DMS79 treated with DMSO at 0.1 percent for 48 hours (cell line): ENCODE measurements at places on chromosomes 1 and 21.
A peak's percentile ranks its signal among the peaks of the same experiment; 100 is the strongest.

DNA sequence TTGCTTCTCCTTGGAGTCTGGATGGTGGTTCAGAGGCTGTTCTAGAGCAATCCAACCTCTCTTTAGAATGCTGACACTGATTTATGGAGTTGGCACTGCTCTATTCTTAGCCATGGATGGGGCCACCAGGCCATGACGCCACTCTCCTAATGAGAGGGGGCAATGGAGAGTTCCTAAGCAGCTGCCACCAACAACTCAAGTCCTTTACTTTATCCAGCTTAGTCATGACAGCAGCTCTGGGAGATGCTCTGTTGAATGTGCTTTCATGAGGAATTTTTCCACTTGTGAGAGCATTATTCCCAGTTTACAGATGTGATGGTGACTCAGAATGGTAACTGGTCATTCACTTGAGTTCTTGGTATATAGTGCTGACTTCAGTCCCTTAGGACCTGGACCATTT is 366.3 kb downstream of the HHAT start:
- no peak for DNase-seq

DNA sequence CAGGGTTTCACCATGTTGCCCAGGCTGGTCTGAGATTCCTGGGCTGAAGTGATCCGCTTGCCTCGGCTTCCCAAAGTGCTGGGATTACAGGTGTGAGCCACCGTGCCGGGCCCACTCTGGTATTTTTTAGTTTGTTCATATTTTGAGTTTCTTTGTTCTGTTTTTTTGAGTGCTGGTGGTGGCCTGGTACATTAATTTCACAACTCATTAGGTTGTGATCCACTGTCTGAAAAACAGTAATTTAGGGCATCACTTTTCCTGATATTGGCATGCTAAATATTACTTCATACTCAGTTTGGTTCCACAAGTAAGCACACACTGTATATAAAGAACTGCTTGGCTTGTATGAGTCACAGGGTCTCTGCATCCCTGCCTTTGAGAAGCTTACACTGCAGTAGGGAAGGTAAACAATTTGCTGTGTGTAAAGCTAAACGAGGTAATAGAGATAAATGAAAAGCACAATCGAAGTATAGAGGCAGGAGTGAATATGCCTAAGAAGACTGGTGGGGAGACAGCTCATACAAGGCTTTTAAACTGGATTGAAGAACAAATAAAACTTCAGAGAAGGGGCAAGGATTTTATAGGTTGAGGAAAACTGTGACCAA is 7.7 kb downstream of the SNX27 start:
- no peak for DNase-seq

DNA sequence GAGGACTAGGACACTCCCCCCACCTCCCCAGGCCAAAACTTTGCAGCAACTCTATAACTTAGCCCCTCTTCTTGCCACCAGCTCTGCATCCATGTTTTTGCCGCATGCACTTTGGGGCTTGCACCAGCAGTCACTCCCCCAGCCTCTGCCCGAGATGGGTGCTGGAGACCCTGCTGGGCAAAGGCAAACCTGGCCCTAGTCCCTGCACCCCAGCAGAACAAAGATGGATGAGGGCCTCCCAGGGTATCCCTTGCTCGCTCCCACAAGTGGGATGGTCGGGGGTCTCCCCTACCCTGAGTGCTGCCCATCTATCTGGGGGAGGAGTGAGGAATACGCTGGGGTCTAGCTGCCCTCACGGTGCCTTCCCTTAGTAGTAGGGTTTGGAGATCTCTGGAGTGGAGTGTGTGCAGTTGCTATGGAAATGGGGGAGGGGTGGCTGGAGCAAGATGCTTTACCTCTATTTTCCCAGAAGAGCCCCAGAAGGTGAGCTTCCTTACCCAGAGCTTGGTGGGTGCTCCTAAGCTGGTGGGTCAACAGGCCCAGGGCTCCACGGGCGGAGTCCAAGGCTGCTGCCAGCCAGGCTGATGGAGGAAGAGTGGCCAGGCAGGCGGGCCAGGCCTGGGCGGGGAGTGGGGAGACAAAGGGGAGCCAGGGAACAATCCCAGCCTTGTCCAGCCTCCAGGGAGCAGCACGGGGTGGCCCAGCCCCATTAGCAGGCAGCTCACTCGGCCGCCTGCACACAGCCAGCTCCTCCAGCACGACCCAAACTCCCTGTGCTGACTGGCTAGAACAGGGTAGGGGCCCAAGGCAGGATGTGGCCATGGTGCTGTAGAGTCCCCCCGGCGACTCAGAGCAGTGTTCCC is at the start of gene PAQR6:
TSS of gene PAQR6 (minus strand) at position 597 of the 863 bp plus-strand sequence. CDS start 1,325 bp downstream, outside the sequence.
- no peak for DNase-seq

DNA sequence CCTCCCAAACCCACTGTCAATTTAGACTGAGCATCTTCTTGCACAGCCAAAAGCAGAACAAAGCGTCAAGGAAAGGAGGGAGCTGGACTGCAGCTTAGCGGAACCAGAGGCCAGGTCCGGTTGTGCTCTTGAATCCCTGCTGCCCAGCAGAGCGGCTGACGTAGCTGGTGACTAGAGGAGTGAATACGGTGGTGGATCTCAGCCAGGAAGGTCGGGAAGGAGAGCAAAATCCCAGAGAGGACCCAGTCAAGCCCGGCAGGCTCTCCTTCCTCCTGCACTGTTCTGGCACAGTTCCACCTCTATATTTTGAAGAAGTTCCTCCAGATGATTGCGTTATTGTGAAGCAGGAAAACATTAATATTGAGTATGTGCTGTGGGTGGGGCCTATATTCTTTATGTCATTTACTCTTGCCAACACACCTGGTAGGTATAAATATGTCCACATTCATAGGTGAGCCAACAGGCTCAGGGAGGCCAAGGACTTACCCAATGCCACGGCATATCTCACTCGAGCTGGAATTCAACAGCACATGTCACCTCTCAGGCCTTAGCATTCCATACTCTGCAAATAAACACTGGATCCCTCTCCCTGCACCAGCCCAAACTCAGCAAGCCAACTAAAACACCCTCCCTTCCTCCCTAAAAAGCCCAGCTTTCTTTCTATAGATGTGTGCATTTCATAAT is 23.6 kb upstream of the ABCB10 start:
- peak; percentile 70 for DNase-seq

- no peak for DNase-seq
Observed at GRCh38 chr1:183139281-183139942, 46.7 kb upstream of the LAMC2 start.

DNA sequence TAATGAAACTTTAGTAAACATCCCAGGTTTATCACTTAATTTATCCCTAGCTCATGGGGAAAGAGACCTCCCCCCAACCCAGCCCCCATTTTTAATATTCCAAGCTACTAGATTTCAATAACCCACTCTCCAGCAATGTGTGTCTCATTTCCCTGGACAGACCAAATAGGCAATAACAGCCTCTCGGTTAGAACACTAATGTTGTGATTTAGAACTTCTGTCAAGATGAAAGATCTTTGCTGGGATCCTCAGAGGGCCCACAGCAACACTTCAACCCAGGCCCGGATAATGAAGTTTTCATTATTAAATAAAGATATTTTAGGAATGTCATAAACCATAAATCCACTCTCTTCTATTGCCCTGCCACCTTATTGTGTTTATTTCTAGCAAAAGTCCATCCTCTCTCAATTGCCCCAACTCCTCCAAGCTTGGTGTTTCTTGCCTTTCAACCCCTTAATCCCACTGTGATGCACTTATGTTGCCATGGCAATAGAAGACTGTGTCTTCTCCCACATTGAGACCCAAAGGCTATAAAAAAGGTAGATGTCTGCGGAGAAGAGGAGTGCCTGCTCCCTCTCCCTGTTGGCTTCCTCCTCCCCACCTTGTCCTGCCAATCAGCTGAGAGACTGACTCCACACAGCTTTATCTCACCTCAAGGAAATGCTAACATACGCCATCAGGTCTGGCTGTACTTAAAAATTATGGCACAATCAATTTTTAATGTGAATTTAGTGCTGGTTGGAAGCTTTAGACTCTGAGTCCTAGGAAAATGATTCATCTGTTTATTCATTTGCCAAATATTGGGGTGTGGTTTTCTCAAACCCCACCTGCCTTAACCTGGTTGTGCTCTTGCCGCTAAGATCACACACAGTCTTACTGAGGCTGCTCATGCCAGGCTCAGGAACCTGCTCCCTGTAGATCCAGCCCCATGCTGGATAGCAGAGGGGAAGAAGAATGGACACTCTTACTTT is 258.3 kb upstream of the CAMK1G start:
- DNase-seq = no peak

DNA sequence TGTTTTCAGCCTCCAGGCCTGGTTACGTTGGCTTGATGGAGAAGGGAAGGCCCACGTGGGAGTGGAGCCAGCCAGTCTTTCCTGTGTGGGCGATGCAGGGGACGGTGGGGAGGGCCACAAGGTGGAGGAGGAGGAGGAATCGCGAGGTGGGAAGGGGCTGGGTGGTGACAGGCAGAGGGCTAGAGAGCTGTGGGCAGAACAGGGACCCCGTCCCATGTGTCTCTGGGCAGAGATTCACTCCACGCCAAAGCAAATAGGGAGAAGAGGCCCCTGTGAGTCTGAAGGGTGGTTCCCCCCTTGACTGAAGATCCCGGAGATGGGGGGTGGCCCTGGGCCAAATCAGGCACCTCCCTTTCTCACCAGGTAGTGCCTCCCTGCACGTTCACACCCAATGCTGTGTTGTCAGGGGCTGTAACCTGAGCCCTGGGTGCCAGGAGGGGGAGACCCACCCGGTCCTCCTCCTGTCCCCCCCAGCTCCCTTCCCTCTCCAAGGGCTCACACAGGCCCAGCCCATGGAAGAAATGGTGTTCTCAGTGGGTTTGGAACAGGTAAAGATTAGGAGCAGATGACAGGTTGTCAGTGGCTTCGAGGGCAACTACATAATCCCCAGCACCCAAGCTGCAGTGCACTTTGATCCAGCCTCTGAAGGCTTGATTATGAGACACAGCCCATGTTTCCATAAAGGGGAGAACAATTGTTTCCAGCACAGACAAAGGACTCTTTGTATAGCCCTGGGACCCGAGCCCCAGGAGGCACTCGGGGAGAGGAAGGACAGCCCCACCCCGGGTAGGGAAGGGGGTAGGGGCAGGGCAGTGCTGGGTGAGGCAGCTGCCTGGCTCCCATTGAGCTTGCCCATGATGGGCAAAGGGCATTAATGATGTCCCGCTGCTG is 37.7 kb upstream of the GPR37L1 start:
- peak; percentile 80 for DNase-seq

DNA sequence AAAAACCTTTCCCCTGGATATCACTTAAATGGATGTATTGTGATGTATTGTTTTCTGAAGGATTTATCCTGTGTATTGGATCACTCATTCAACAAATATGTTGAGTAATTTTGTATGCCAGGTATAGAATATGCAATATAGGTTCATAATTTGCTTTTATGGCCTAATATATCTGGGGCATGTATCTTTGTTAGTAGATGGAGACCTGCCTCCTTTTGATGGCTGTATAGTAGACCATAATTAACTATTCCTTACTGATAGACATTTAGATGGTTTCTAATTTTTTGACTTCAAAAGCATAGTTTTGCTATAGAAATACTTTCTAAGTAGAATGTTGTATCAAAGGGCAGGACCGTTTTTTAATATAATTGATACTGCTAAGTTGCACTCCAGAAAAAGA is 8.6 kb downstream of the RBBP4 start:
- no peak for DNase-seq

GRCh38 chr1:27955076-27955475 is 4.7 kb upstream of the XKR8 start:
- DNase-seq = no peak

- no peak for DNase-seq
Observed at GRCh38 chr1:43619314-43619790, 30.6 kb upstream of the KDM4A start.

DNA sequence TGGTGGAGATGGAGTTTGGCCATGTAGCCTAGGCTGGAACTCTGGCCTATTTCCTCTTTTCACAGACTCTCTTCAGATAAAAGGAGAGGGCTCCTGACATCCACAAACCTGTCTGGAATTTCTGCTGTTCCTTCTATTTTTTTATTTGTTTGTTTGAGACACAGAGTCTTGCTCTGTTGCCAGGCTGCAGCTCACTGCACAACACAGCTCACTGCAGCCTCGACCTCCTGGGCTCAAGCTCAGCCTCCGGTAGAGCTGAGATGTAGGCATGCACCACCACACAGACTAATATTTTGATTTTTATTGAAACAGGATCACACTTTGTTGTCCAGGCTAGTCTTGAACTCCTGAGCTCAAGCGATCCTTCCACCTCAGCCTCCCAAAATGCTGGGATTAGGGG is 230.9 kb downstream of the TM2D1 start:
- DNase-seq = no peak

GRCh38 chr21:25901330-25901979 is 166.7 kb downstream of the GABPA start:
- DNase-seq = no peak

GRCh38 chr1:115976062-115976920 is at the start of gene SLC22A15:
SLC22A15 (plus strand) TSS chr1:115976513; CDS start chr1:115976628, 115 bp downstream.
- peak; percentile 14 for DNase-seq

- DNase-seq = no peak
Observed at GRCh38 chr1:44812822-44813543, 4.7 kb downstream of the BTBD19 start.

- DNase-seq = no peak
Observed at GRCh38 chr1:165408518-165408917, 36.4 kb downstream of the RXRG start.

DNA sequence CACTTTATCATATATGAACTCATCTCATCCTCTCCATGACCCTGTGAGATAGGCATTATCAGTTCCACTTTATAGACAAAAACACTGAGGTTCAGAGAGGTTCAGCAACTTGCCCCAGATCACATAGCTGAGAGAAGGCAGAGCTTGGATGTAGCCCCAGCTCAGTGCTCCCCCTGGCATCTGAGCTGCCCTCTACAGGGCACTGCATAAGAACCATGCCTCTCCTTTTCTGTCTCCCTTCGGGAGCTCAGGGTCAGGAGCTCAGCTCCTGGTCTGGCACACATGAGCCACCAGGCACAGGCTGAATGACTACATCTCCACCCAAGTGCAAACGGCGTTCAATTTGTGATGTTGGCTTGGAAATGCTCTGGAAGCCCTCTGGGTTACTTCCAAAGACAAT is 16.9 kb downstream of the RAB7B start:
- no peak for DNase-seq

DNA sequence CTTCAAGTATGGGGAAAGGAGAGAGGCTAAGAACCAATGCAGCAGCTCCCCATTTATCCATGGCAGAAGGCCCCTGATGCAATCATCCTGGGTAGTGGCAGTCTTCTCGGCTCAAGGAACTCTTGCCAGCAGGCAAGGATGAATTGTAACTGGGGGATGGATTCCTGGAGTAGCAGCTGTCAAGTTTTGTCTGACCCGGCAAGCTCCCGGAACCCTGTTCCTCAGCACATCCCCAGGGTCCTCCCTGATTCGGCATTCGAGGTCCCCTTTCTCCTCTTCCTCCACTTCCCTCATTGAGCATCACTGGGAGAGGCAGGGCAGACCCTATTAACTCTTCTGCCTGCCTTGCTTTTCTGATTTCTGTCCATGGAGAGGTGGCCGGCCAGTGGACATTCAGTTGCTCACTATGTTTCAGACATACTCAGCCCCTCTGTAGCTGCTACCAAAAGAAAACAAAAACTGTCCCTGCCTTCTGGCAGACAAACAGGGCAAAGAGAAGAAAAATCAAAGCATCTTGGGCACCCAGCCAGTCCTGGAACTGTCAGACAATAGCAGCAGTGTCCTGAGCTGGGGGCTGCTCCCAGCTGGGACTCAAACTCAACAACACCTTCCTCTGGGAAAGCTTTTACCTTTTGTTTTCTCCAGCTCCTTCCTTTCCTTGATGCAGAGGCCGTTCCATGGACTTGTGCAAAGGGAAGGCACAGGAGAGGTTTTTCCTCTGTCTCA is 5.6 kb upstream of the PTCH2 start:
- DNase-seq = no peak

- DNase-seq = no peak
Observed at GRCh38 chr1:34763142-34763781, 3.7 kb downstream of the GJB4 start.

- no peak for DNase-seq
Observed at GRCh38 chr1:5367306-5367705, 624.9 kb downstream of the NPHP4 start.

- DNase-seq = no peak
Observed at GRCh38 chr1:205199931-205200299, 11.6 kb downstream of the DSTYK start.
